ENCODE measurements at places on chromosomes 7 and 10.

DNA sequence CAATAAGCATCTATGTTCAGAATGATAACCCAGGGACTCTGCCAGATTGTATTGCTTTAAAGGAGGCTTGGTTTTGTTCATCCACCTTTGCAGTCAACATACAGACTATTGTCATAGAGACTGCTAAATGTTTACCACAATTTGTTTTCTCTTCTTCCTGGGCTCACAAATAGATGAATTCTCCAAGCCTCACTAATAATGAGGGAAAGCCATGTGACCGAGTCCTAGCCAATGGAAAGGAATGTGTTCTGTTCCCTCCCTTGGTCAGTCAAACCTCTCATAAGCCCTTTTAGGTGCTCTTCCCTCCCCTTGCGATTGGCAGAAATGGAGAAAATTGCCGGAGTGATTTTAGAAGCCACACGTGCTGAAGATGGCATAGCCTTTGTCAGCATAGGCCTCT is 136.9 kb downstream of the RTKN2 start:
- DNase-seq = no peak

GRCh38 chr7:63899691-63900393 is 98.8 kb upstream of the ZNF722 start:
- DNase-seq = peak; percentile 95

DNA sequence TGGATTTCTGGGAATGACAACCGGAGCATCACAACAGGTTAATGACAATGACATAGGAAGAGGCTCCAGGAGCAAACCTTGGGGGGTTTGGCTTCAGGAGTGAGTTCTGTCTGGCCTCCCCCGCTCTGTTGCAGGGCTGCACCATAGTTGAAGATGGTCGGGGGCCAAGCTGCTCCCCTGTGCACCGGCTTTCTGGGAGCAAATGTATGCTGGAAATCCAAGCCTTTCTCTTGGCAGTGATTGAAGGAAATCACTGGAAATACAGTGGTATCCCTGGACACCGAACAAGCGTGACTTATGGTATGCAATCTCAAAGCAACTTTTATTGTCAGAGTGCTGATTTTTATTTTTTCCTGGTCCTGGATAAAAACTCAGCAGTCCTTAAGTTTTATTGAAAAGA is 251.9 kb upstream of the ZNF32 start:
- DNase-seq = no peak

- no peak for DNase-seq
These were observed 425.2 kb upstream of the NFE2L3 start for GRCh38 chr7:25726781-25727311.

DNA sequence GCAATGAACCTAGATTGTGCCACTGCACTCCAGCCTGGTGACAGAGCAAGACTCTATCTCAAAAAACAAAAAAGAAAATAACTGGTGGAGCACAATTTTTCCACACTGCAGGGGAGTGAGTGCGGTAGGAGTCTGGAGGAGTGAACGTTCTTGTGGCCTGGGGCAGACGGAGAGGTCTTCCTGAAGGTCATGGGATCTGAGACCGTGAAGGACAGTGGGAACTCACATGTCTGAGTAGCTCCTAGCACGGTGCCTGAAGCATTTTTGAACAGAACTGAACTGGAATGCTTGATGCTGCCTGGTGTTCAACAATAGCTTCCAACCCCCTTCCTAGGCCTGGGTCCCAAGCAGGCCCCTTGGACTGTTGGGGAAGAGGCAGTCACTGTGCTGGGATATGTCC is 84.3 kb upstream of the PODXL start:
- no peak for DNase-seq

- no peak for DNase-seq
These were observed 874 bp downstream of the GIMAP5 start for GRCh38 chr7:150738092-150738491.

DNA sequence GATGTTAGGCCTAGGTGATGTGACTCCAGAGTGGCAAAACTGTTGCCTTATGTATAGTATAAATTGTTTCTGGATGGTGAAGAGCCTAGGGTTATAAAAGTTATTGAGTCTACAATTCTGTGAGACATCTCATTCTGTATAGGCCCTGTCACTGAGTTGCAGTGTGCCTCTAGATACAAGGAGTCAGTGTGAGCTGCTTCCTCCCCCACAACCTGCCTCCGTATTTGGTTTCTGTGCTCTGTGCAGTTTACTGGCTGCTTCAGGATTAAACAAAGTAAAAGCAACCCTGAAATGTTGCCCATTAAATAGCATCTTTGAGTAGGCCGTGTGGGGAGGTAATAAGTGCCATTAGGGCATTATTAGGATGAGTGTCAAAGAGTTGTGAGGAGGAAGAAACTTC is 1.9 kb upstream of the IFRD1 start:
- DNase-seq = no peak

DNA sequence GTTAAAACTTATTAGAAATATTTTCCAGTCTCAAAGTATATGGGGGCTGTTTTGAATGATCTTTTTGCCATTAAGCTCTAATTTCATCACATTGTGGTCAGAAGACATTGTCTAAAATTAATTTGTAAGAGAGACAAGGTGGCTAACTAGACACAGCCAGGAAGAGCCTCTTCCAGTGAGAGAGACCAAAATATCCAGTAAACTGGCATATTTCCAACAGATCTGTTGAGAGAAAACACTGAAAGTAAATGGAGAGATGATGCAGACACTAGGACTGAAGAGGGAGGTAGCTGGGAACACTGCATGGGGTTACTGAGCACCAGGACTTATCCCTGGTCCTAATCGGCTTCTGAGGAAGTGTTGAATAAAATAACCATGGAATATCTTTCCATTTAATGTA is 101.5 kb upstream of the TAS2R16 start:
- no peak for DNase-seq

GRCh38 chr10:58894929-58895328 is 281.5 kb upstream of the PHYHIPL start:
- no peak for DNase-seq

- no peak for DNase-seq
These were observed 39.4 kb downstream of the CSGALNACT2 start for GRCh38 chr10:43177595-43177994.

DNA sequence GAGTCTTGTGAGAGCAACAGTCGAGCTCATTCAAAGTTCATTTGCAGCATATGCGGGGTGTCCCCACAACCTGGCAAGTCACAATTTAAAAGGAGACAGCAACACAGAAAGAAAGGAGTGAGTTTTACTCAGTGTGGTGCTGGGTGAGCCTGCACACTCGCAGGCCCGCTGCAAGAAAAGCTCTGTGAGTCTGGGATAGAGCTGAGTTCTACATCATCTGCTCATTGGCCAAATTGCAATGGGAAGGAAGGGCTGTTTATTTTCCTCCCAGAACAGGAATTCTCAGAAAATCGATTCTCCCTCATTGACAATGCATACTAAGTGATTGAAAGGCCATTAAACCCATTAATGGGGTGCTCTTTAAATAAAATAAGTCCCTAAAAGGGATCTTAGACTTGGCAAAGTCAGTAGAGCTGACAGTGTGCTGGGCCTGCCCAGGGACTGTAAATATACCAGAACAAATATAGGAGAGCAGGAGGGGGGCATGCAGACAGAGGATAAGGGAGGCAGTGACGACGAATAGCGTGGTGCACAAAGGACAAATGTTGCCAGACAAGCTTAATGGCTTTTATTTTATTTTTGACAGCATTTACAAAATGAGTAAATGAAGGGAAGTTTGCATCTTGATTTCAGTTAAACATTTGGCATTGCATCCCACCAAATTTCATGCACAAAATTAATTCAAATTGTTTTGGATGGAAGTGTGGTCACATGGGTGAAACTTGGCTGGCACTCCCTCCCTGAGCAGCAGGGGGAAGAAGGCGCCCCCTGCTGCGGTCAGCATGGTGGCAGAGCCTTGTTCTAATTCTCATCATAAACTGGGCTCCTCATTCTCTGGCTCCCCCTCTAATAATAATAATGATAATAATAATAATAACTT is 215.7 kb downstream of the SNX10 start:
- DNase-seq = no peak

DNA sequence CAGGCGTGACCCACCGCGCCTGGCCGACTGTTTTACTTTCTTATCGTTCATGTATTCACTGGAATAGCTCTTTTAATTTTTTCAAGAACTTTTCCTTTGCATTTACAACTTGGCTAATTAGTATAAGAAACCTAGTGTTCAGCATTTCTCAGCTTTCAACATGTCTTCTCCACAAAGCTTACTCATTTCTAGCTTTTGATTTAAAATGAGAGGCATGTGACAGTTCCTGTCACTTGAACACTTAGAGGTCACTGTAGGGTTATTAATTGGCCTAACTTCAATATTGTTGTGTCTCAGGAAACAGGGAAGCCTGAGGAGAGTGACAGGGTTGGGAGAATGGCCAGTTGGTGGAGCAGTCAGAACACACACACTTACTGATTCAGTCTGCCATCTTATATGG is 125.1 kb upstream of the GPR22 start:
- DNase-seq = no peak

DNA sequence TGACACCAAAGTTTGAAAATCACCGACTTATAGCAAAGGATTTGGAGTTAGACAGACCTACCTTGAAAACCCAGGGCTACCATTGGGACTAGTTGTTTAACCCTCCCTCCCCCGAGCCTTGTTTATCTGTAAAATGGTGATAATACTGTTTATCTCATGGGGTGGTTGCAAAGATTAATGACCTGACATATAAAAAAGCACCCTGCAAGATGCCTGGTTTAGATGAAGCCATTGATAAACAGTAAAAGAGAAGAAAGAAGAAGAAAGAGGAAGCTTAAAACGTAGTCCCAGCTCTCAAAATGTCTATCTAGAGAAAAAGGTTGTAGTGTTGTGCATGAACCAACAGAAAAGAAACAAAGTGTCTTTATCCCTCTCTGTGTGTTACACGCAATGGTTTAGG is 145.7 kb downstream of the FGFR2 start:
- no peak for DNase-seq
